ENCODE measurements at places on chromosomes 1 and 21. TPM values are rescaled to one million over a fixed set of nuclear protein-coding genes. Genes with fewer than 3 reads are reported as not detected.

Gene MARK1
- total RNA-seq, result 0.40 TPM

Gene IFNLR1
- 8.9 TPM for total RNA-seq

DNA sequence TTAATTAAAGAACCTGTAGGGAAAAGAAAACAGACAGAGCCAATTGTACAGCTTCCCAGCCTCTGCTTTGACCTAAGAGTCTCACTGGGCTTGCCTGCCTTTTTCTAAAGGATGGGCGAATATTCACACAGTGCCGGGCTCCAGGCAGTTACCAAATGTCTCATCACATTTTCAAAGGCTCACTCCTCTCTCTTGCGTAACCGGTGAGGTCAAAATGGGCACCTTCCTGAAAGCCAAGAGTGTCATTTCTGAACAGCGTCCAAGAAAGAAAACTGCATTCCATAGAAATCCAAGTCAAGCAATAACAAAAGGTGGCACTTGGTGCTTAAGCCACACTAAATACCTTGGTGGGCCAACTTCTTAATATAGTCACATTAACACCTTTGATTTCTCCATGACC is 710 bp upstream of the PALMD start:
- peak overlapping the region; percentile 70 for H3K4me3 ChIP-seq
- H3K27ac ChIP-seq, result peak overlapping the region; percentile 70
- peaks cover 32% of the 10 kb centered on the region for H3K4me1 ChIP-seq

DNA sequence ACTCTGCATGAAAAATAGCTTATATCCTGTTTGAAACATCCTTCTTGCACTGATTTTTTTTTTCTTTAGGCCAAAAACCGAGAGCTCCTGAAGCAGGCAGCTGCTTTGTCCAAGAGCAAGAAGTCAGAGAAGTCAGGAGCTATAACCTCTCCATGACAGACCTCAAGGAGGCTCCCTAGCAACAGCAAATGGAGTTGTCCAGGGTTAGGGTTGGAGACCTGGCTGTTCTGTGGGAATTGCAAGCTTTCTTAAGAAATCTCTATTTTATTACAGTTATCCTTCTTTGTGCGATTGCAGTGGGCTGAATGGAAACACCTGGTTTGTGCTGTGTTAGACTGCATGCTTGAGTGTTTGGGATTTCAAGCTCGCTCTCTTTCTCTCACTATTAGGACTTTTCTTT is 12.6 kb upstream of the STX12 start:
- no peak overlapping the region for H3K4me3 ChIP-seq
- H3K4me1 ChIP-seq, result no peaks in the 10 kb centered on the region

DNA sequence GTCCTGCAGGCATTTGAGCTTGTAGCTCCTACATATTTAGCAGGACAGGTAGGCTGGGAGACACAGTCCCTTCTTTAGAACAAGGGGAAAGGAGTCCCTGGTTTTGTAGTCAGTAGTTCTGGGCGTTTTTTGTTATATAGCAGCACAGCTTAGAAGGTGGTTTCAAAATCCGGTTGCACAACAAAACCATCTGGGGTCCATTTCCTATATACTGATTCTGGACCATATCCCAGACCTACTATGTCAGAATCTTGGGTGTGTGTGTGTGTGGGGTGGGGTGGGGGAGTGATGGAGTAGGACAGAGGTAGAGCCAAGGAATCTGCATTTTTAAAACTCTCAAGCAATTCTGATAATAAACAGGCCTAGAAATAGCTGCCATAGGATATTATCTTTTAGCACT is 21.6 kb downstream of the METTL13 start:
- no peak for DNase-seq
- H3K36me3 ChIP-seq, result 0 out of 2 replicates have a peak, but pooled peaks cover under 1% of the 10 kb centered on the region
- no peaks in the 10 kb centered on the region for H3K4me1 ChIP-seq
- H3K27me3 ChIP-seq, result no peaks in the 10 kb centered on the region
- no peak overlapping the region for H3K4me3 ChIP-seq

DNA sequence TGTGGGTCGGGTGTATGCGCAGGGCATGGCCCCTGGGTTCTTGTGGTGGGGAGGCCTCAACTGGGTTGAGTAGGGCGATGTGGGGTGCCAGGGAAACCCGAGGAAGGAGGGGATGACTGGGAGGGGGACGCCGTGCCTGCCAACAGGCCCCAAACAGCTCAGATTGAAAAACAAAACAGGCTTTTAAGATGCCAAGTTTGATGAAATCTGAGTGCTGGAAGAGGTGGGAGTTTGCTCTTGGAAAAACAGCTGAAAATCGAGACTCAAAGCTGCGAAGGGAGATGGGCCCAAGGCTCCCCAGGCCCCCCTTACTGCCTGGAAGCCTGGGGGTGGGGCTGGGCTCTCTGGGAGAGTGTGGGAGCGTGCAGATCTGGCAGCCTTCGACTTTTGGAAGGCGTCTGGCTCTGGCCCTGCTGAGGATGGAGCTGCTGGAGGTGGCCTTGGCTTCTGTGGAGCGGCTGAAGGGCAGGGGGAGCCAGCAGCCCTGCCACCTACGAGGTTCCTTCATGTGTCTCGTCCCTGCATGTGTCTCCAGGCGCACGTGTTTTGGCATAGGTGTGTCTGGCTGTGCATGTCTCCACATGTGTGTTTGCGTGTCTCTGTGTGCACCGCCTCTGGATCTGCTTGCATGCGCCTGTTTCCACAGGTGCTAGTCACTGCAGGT is 33.3 kb downstream of the PTPRF start:
- H3K36me3 ChIP-seq, result 0 out of 2 replicates have a peak, but pooled peaks cover 11% of the 10 kb centered on the region
- H3K27ac ChIP-seq, result no peak overlapping the region
- DNase-seq, result no peak

- no peak overlapping the region for H3K4me3 ChIP-seq
- H3K27me3 ChIP-seq, result no peaks in the 10 kb centered on the region
- no peaks in the 10 kb centered on the region for H3K4me1 ChIP-seq
- no peak for DNase-seq
- no peak overlapping the region for H3K27ac ChIP-seq
- H3K36me3 ChIP-seq, result peaks cover 37% of the 10 kb centered on the region
Observed at GRCh38 chr1:153741986-153742385, 14.1 kb downstream of the INTS3 start.

DNA sequence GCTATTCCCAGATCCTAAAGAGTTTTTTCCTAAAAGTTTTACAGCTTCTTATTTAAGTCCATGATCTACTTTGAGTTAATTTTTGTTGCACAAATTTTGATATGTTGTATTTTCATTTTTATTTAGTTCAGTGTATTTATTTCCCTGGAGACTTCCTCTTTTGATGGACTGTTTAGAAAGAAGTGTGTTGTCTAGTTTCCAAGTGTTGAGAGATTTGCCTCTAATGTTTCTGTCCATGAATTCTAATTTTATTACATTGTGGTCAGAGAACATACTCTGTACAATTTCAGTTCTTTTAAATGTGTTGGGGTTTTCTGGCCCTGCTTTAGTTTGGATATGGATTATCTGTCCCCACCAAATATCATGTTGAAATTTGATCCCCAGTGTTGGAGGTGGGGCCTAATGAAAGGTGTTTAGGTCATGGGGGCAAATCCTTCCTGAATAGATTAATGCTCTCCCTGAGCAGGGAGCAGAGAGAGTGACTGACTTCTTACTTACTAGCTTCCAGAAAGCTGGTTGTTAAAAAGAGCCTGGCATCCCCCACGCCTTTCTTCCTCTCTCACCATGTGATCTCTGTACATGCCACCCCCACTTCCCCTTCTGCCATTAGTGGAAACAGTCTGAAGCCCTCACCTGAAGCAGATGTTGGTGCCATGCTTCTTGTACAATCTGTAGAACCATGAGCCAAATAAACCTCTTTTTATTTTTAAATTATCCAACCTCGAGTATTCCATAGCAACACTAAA is 4.6 kb downstream of the CHD1L start:
- no peak overlapping the region for H3K27ac ChIP-seq
- H3K36me3 ChIP-seq, result peaks cover 5% of the 10 kb centered on the region
- H3K4me1 ChIP-seq, result peaks cover 26% of the 10 kb centered on the region
- no peak overlapping the region for H3K4me3 ChIP-seq

Data from PC-3 (cell line).